ENCODE measurements at places on chromosomes 7 and 10.

GRCh38 chr7:15128716-15129115, 226.2 kb upstream of the DGKB start:
- DNase-seq, result no peak

GRCh38 chr10:109187677-109188076, 735.6 kb downstream of the XPNPEP1 start:
- DNase-seq, result no peak

DNA sequence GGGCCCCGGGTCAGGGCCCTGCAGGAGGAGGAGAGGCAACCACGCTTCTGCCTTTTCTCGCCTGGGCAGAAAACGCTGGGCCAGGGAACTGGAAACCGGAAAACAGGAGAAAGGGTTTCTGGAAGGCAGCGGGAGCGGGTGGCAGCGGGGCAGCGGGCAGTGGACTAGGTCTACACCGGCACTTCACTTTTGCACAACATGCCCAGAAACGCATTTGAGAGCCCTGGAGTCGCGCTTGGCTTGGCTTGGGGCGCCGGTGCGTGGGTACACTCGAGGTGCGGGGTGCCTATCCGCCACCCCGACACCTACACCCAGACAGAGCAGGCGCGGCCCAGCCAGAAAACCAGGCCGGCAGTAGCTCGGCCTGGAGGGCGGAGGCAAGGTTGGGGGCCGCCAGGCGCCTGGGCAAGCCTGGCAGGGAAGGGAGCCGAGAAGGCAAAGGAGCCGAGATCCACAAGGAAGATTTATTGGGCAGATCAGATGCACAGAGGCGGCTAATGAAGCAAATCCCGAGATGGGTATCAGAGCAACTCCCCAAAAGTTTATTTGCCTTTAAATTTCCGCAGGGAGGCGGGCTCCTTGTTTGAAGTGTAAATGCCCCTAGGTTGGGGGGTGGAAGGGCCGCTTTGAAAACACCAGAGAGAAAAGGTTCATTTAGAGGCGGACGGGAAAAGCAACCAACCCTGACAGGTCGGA, 3.2 kb upstream of the PAX2 start:
- DNase-seq, result no peak

GRCh38 chr10:116511365-116511764, 34.4 kb upstream of the PNLIP start:
- DNase-seq, result no peak

GRCh38 chr10:90614631-90615030, 243.2 kb downstream of the HTR7 start:
- no peak for DNase-seq

- DNase-seq, result no peak
These were observed 66.9 kb upstream of the TFEC start for GRCh38 chr7:116097365-116098009.

DNA sequence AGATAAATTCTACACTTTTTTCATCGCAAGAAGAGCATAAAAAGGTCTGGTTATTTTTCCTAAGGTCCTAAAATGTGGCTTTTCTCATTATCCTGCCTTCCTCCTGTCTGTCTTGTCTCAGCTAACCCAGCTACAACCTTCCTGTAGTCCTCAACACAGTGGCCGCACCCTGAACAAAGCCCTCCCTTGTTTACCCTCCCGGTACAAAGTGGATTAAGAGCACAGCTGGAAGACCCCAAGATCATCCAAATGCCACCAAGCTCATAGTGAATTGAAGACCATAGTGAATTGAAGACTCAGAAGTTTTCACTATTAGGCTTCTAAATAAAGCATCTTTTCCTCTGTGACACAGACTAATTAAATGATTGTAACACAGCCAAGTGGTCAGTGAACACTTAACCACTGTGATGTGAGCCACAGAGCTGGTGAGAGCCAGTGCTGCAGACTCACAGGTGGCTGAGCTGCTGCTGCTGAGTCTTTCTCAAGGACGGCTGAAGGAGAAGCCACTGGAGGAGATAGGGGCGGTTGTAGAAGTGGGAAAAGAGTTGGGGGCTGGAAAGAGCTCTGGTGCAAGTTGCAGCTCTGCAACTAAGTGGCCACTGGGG, 123.6 kb downstream of the ATXN7L1 start:
- DNase-seq, result no peak

- no peak for DNase-seq
These were observed 143.0 kb downstream of the ST7 start for GRCh38 chr7:117096330-117096729.

- no peak for DNase-seq
These were observed 39.7 kb upstream of the MTPN start for GRCh38 chr7:136016649-136017395.

DNA sequence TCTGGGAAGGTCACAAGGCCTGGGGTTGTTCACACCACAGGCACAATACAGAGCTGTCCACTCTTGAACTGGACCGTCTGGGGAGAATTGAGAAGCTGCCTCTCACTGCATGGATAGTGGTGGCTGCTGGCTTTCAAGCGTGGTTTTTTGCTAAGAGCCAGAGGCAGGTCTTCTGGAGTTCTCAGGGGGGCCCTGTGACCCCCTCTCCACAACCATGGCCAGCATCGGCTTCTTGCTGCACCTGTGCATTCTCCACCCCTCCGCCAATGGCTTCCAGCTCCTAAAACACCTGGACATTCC, 140.3 kb downstream of the ADCY1 start:
- DNase-seq, result no peak

DNA sequence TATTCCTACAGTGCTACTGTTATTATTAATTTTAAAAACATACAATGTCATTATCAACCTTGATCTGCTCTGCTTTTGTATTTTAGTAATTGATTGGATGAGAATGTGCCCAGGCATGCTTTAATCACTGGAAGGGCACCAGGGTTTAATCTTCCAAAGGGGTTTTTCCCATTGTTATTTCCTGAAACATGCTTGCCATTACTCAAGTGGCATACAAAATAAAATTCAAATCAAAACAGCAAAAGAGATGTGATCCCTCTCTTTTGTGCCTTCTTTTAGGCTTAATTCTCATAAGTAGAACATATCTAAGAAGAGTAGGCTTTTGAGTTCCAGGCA, 963.3 kb downstream of the LRMDA start:
- no peak for DNase-seq

GRCh38 chr10:34814913-34815184, 247 bp downstream of the PARD3 start:
- DNase-seq, result no peak

DNA sequence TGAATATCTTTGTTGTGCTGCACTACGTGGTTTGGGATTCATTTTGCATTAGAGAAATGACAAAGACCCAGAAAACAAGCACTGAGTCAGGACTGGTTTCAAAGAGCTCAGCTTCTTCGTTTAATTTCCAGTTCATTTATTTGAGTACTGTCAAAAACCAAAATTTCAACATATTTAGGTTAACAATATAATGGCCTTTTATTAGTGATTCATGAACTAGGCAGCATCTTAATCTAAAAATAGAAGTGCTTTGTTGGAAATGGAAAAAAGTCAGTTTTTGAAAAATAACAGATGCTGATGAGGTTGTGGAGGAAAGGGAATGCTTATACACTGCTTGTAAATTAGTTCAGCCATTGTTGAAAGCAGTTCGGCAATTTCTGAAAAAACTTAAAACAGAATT, 856.4 kb downstream of the LRMDA start:
- no peak for DNase-seq

GRCh38 chr7:139212133-139212532, 18.9 kb upstream of the UBN2 start:
- no peak for DNase-seq

DNA sequence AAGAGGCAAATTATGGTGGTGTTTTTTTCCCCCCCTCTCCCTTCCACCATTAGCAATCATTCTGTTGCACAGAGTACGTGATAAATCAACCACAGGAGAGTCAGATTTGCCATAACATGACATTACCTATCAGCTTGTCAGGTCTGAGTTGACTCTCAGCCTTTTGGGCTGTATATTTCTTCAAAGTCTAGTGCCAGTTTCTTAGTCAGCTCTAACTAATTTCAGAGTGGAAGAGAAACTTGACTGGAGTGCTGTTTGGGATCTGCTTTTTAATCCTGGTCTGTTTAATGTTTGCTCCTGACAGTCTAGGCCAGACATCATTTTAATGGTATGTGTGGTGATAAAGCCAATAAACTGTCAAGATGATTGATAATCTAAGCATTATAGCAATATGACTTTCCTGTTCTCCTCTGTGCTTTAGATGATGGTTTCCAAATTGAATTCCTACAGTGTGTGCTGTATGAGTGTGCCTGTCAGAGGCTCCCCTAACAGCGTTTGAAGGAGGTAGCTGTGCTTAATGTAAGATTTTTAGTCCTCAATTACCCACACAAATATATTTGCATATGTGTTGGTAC, 76.9 kb downstream of the LRMDA start:
- DNase-seq, result no peak

- DNase-seq, result no peak
These were observed 97.4 kb downstream of the ELFN1 start for GRCh38 chr7:1767524-1767923.

GRCh38 chr10:65143723-65144122, 1622.5 kb downstream of the REEP3 start:
- DNase-seq, result no peak

- peak; percentile 87 for DNase-seq
These were observed 2.8 kb downstream of the PKD1L1 start for GRCh38 chr7:47945261-47946015.

GRCh38 chr10:108688314-108688713, 1235.0 kb downstream of the XPNPEP1 start:
- no peak for DNase-seq

GRCh38 chr7:50940621-50941020, 157.9 kb upstream of the GRB10 start:
- DNase-seq, result no peak

DNA sequence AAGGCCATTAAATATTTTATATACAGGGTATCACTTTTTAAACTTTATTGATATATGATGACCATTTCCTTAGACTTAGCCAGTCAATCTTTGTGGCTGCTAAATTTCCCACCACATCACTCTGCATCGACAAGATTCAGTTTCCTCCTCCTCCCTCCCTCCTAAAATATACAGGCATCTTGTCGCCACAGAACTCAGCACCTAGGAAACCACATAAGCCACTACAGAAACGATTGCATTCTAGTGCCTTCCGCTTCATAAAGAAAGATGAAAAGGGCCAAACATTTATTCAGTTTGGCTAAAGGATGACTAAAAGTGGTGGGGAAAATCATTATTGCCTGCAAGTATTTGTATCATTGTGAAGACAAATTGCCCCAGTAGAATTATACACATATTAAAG, 30.7 kb downstream of the ERCC6 start:
- DNase-seq, result no peak

GRCh38 chr10:109886781-109887140, 36.5 kb downstream of the XPNPEP1 start:
- DNase-seq, result no peak

GRCh38 chr7:69757981-69758430, 159.7 kb downstream of the AUTS2 start:
- DNase-seq, result no peak

DNA sequence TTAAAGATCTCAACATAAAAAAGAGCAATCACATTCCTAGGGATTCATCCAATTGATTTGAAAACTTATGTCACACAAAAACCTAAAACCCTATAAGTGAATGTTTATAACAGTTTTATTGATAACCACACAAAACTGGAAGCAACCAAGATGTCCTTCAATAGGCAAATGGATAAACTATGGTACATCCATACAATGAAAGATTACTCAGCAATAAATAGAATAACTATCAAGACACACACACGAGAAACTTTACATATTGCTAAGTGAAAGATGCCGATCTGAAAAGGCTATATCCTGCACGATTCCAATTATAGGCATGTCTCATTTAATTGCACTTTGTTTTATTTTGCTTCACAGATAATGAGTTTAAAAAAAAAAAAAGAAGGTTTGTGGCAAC, 83.3 kb downstream of the ATE1 start:
- no peak for DNase-seq

GRCh38 chr10:119669975-119670640, 18.9 kb downstream of the BAG3 start:
- no peak for DNase-seq

DNA sequence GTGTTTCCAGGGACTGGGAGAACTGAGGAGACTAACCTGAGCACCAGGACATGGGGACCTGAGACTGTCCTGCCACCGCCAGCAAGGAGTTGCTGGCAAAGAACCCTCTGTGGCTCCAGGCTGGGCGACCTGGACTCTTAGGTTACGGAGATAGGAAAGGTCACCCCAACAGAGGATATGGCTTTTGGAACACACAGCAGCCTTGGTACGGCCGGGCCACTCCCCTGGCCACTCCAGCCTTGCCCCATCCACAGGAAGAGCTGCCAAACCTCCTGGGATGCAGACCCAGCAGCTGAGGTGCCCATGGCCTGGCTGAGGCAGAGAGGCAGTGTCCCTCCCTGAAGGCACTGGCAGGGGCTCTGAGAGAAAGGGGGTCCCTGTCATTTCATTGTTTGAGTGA, 137.8 kb downstream of the OAT start:
- no peak for DNase-seq

- DNase-seq, result no peak
These were observed 305.0 kb upstream of the LRGUK start for GRCh38 chr7:133822001-133822641.

DNA sequence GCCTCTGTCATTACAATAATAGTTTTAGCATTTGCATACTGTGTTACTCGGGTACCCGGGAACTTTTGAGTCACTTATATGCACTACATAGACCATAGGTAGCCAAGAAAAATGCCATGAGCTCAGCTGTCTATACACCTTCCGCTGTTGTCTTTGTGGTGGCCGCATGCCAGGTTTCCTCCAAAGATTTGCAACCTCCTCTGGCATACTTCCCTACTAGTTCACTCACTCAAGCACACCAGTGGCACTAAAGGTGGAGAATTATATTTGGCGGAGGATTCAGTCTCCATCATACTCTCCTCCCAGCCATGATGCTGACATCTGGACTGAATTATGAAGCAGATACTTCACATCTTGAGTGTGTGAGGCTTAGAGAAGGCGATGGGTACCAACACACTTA, 35.6 kb upstream of the GRB10 start:
- DNase-seq, result no peak

- no peak for DNase-seq
These were observed 622.5 kb upstream of the GHITM start for GRCh38 chr10:83516788-83517187.

GRCh38 chr7:92723205-92723604, 113.2 kb downstream of the CDK6 start:
- no peak for DNase-seq

GRCh38 chr7:143314127-143314526, 1.8 kb upstream of the CLCN1 start:
- no peak for DNase-seq

- no peak for DNase-seq
These were observed 384.0 kb upstream of the FZD8 start for GRCh38 chr10:36026081-36026480.

GRCh38 chr10:60955957-60956425, 12.0 kb upstream of the RHOBTB1 start:
- no peak for DNase-seq

- DNase-seq, result no peak
These were observed 357.0 kb downstream of the LRRTM3 start for GRCh38 chr10:67282871-67283270.

GRCh38 chr10:70137135-70137534, 4.5 kb upstream of the AIFM2 start:
- DNase-seq, result no peak

DNA sequence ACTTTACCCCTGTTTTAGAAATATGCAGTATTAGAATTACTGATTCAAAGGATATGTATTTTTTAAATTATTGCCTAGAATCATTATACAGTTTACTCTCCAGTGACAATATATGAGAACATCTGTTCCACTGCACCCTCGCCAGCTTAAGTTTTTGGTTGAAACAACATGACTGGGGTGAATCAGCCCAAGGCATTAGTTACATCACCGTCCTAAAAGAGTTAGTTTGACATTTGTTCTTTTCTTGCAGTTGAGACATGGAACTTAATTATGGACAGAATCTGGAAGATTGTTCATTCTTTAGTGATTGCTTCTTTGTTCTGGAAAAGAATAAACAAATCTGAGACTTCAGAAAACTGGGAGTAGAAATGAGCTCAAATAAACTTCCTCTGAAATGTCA, 167.3 kb upstream of the DKK1 start:
- no peak for DNase-seq
